ENCODE measurements at places on chromosomes 5 and 9. TPM values are rescaled to one million over a fixed set of nuclear protein-coding genes. Genes with fewer than 3 reads are reported as not detected.

DNA sequence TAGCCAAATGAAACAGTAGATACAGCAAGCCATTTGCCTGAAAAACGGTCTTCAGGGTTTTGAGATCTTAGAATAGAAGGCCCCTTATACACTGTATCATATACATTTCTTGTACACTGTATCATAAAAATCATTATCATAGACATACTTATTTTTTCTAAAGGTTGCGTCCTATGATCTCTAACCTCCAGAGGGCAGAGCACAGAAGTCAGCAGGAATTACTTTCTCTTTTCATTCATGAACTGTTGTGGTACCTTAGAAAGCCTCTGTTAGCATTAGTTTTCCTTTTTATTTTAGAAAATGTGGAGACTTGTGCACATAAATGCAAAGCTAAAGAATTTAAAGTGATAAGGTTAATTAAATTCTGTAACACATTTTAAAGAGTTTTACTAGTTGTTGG, 115.4 kb downstream of the OXCT1 start:
- no peak for DNase-seq

GRCh38 chr9:74773886-74774479, 113.7 kb downstream of the TRPM6 start:
- peak; percentile 82 for DNase-seq

- DNase-seq, result no peak
Observed at GRCh38 chr5:74851684-74852353, 14.4 kb downstream of the FAM169A start.

GRCh38 chr5:10580531-10581423, 16.9 kb downstream of the ANKRD33B start:
- DNase-seq, result no peak

DNA sequence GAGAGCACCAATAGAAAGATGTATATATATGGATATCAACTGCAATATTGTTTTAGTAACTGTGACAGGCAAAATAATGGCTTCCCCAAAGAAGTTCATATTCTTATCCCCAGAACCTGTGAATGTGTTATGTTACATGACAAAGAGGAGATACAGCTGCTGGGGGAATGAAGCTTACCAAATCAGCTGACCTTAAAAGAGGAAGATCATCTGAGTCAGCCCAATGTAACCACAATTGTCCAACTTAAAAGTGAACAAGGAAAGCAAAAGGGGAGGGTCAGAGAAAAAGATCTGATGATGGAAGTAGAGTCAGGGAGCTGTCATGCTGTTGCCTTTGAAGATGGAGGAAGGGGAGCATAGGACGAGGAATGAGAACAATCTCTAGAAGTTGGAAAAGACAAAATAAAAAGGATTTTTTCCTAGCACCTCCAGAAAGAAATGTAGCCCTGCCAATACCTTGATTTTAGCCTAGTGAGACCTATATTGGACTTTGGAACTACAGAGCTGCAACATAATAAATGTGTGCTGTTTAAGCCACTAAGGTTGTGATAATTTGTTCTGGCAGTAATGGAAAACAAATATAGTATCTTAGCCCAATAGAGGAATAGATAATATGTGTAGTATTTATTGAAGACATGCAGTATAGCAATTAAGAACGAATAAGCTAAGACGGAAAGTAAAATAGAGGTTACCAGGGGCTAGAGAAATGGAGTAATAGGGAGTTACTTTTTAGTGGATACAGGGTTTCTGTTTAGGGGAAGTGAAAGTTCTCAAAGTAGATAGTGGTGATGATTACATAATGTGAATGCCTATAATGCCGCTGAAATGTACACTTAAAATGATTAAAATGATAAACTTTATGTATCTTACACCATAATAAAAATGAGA, 115.9 kb downstream of the PIK3R1 start:
- DNase-seq, result no peak

- DNase-seq, result peak; percentile 85
Observed at GRCh38 chr5:150497274-150497988, 10.5 kb upstream of the NDST1 start.

- DNase-seq, result no peak
Observed at GRCh38 chr9:79939819-79940218, 368.1 kb downstream of the TLE4 start.

DNA sequence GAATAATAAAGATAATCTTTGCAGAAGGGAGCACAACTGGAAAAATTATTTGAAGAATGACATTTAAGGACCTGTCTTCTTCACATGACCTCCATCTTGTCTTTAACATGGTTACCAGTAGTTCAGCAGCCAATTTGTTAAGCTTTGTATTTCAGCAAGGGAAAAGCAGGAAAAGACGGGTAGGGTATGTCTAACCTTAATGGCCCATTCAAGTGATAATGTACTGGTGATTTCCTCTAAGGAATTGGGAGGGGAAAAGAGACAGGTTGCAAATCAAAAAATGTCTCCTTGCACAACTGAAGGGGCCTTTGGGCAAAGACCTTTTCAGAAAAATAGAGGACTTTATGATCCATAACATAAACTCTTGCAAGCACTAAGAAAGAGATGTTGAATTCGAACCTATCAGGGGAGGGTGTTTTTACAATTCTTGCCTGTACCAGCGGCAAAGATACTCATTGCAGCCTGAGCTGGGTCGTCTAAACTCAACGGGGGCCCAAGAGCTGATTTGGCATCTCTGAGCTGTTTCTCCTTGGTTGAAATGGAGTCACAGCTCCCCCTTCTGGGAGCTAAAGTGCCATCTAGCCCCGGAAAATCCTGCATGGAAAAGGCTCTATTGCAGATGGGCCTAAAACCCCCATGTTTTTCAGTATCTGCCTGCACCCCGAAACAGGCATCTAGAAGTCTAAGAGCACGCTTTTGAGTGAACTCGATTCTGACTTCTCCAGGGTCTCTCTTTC, 3.8 kb downstream of the BRINP1 start:
- no peak for DNase-seq

- DNase-seq, result no peak
Observed at GRCh38 chr5:178785999-178786398, 55.5 kb upstream of the ZNF354A start.

DNA sequence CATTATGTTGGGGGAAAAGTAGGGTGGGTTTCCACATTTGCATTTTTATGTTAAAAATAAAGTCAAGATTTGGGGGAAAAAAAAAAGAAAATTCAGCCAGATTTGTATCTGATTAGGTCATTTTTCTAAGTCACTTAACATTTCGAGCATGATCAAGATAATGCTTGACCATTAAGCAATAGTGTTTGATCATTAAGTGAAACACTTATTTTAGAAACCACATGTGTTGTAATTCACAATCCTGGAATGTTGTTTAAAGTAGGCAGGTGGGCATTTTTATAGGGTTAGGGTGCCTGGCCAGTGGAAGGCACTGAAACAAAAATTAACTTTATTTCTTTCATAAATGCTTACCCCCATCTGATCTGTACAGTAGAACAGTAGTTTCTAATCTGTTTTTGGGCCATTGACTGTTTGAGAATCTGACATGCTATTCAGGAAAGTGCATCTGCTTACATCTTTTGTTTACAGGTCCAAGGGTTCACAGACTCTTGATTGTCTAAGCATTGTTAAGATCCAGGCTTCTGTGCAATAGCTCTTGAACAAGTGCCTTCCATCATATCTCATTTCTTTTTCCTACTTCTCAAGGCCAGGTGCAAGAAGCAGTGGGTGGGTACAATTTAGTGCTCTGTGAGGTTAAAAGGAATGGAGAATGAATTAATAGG, 9.1 kb downstream of the ZCCHC9 start:
- DNase-seq, result no peak

GRCh38 chr5:168162464-168162863, 129.0 kb upstream of the WWC1 start:
- DNase-seq, result no peak

DNA sequence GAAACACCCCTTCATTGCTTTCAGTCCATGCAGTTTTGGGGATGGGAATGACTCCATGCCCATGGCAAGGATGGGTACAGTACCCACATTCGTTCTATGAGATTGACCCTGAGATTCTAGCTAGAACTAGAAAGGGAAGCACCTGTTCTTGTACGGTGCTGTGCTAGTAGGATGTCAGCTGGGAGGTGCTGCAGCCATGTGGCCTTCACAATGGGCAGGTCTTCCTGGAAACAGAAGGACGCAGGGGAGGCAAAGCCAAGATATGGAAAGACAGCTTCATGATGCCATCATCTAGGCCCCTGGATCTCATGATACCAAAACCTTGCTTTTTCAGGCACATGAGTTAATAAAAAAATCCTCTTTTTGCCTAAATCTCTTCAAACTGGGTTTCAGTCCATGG, 10.5 kb upstream of the FGF1 start:
- DNase-seq, result no peak

DNA sequence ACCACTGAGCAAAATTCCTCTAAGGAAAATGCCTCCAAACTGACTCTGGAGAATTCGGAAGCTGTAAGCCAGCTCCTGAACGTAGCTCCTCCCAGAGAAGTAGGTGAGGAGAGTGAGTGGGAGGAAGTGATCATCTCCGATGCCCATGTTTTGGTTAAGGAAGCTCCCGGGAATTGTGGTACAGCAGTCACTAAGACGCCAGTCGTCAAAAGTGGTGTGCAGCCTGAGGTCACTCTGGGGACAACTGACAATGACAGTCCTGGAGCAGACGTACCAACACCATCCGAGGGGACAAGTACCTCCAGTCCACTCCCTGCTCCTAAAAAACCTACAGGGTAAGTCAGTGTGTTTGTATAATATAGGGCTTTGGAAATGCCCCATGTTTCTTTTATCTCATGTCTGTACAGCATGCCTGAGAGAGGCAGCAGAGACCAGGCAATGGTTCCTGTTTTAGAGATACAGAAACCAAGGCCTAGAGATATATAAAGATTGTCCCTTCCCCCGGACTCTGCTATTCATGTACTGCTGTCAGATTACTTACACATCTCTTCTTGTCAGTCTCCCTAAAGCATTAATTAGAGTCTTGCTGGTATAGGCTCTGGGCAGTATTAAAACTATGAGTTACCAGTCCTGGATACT, 23.9 kb downstream of the HMGXB3 start:
- no peak for DNase-seq

DNA sequence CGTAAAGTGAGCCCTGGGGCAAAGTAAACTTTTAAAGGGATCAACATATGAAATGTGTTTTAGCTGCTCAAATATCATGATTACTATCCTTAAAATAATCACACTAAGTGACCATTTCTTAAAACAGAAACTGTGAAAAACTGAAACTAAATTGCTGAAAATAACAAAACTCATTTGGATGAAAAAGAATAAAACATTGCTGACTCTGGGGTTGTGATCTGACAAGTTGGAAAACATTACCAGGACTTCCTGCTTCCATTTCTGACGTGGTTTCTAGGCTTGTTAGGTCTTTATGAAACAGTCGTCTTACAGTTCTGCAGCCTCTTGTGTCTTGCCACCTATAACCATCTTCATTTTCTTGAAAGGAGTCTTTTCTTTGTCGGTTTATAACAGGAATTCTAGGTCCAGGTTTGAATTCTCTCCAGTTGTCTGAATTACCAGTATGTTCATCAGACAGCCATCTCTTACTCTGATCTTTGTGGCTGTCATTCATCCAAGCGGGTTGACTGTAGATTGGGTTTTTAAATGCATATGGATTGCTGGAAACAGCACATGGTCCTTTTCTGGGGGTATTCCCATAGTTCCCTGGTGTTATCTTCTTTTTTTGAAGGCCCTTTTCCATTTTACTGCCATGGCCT, 1.7 kb downstream of the TUT7 start:
- DNase-seq, result no peak

GRCh38 chr5:159463590-159464321, 133.5 kb upstream of the IL12B start:
- DNase-seq, result no peak

PCDHGA10 gene
- 1.6 TPM for polyA plus RNA-seq

MEIKIN gene
- 0.20 TPM for polyA plus RNA-seq

SAXO1 gene
- not detected for polyA plus RNA-seq

SUSD3 gene
- polyA plus RNA-seq, result 0.16 TPM

CCIN gene
- polyA plus RNA-seq, result 0.07 TPM

MEGF9 gene
- 6.2 TPM for polyA plus RNA-seq

Data from right cardiac atrium (tissue), 5 donors.